Prostate gland (tissue), 2 donors: ENCODE measurements at places on chromosomes 7 and 10. TPM values are rescaled to one million over a fixed set of nuclear protein-coding genes. Genes with fewer than 3 reads are reported as not detected.

GRCh38 chr7:66118603-66119002, 4.0 kb downstream of the CRCP start:
- no peak for DNase-seq

- no peak for DNase-seq
These were observed 123.7 kb upstream of the FAM20C start for GRCh38 chr7:68629-69028.

- no peak for DNase-seq
These were observed 31.9 kb downstream of the SCRN1 start for GRCh38 chr7:29957521-29958310.

DNA sequence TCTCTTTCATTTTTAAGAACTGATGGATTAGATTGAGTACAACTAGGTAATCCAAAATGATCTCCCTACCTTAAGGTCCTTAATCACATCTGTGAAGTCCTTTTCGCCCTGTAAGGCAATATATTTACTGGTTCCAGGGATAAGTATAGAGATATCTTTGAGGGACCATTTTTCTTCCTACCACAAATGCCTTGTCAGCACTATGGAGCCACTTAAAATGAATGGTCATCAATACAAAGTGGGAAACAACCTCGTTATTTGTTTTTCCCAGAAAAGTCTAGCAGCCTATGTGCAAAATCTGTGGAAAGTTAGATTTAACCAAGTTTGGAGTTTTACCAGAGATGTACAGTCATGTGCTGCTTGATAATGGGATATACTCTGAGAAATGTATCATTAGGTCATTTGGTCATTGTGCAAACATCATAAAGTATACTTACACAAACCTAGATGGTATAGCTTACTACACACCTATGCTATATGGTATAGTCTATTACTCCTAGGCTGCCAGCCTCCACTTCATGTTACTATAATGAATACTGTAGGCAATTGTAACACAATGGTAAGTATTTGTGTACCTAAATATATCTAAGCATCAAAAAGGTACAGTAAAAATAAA, 366.2 kb upstream of the TMEM229A start:
- no peak for DNase-seq

DNA sequence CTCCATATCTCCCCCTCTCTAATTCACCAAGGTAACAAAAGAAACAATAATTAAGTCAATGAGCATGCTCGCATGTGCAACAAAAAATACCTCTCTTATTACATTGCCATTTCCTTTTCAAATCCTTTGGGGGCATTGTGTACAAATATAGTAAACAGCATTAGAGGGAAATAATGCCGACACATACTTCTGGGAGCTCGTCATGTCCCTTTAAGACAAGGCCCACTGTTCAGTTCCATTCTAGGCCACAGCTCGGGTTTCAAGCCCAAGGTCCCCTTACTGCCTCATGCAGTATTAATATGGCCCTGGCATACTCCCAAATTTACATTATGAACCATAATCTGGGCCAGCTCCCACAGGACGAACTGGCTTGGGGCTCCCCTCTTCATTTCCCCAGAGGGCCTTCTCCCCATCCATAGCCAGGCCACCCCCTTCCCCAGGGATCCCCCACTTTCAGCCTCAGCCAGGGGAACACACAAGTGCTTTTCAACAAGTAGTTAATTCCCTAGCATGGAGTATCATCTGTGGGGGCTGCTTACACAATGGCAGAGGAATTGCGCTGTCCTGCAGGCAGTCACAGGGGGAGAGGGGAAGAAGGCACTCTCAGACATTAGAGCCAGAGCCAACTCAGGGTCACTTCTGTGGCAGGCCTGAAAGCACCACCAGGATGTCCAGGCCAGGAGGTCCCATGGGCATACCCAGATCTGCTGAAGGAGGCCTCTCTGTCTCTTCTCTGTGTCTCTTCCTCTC, 110.6 kb downstream of the KCNMA1 start:
- no peak for DNase-seq

- no peak for DNase-seq
These were observed 664.0 kb downstream of the XPNPEP1 start for GRCh38 chr10:109259293-109259692.

DNA sequence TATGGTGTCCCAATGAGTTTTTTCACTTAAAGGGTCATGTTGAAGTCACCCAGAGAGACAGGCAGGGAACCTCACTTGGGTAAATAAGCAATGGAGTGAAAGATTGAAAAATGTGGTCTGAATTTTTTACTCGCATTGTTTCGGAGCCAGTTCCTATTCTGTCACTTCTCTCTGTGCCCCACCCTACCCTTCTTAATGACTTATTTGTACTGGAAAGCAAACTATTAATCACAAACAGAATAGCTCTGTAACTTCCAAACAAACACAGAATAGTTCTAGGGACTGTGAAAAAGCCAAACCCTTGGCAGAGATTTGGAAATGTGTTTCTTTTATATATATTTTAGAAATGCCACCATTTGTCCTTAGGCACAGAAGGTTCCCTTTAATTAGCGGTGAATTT, 76.0 kb downstream of the LRMDA start:
- no peak for DNase-seq

GRCh38 chr7:156184164-156184563, 371.9 kb upstream of the SHH start:
- no peak for DNase-seq

- DNase-seq, result no peak
These were observed 2.4 kb upstream of the POLM start for GRCh38 chr7:44084701-44085100.

Gene FAM25A
- not detected for total RNA-seq

Gene IL15RA
- 18.5 TPM for total RNA-seq

Gene UNC5B
- total RNA-seq, result 12.8 TPM

Gene SOSTDC1
- total RNA-seq, result 3.0 TPM
